ENCODE measurements at places on chromosomes 3 and 15.

DNA sequence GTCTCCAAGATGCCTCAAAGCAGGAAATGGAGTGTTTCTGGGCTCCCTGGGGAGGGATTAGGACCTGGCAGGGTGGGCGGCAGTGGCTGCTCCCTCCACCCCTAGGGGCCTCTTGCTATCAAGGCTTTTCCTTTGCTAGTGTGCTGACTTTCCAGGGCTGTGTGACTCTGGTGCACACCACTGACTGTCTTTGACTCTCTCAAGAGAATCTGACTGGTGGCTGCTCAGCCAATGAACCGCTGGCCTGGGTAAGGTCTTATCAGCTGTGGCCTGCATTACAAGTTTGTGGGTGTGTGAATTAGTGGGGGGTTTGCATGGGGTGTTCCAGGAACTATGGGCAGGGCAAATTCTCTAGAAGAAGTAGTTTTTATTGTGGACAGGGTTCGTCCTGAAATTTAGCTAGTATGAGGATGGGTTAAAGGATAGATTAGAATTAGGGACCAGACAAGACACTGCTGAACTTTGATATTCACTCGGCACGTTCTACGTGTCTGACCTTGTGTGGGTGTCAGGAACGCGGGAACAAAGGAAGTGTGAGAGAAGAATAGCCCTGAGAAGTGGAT is 29.5 kb downstream of the SIAH2 start:
- no peak for DNase-seq

- DNase-seq, result no peak
Measured at GRCh38 chr3:13072239-13072599, 1.0 kb downstream of the IQSEC1 start.

- DNase-seq, result no peak
Measured at GRCh38 chr3:71707595-71707994, 17.6 kb downstream of the EIF4E3 start.

DNA sequence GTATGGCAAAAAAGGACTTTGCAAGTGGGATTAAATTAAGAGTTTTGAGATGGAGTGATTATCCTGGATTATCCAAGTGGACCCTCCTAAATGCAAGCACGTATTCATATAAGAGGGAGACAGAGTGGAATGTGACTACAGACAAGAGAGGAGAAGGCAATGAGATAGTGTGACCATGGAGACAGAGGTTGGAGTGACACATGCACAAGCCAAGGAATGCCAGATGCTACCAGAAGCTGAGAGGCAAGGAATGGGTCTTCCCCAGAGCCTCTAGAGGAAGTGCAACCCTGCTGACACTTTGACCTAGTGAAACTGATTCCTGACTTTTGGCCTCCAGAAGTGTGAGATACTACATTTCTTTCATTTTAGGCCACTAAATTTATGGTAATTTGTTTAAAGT is 117.2 kb downstream of the UACA start:
- no peak for DNase-seq

DNA sequence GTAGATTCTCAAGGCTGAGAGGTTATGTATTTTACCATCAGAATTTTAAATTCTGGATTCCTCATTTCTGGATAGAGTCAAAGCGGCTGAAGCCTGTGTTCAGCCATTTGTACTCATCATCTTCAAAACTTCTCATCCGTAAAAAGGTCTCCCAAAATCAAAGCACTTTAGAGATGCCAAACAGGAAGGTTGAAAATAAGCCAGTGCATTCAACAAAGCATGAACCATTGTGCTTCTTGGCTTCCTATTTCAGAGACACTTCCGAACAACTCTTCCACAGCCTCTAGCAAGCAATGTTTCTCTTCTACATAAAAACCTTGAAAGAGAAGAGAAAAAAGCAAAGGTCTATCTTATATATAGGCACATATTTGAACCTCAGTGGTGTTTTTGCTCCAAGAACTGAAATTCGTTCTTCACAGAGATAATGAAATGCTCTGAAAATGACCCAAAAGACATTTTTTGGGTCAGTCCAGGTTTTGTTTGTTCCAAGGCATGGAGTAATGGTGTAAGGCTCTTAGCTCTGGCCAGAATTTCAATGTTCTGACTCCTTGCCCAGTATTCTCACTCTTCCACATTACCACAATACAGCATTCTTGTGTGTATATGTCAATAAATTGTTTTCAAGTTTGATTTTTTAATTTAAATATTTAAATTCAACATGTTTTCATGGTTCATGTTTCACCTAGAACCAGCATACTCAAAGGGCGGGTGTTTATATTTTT is 163.1 kb downstream of the STAC start:
- no peak for DNase-seq

GRCh38 chr3:187922704-187923416 is 177.6 kb upstream of the BCL6 start:
- DNase-seq, result no peak

DNA sequence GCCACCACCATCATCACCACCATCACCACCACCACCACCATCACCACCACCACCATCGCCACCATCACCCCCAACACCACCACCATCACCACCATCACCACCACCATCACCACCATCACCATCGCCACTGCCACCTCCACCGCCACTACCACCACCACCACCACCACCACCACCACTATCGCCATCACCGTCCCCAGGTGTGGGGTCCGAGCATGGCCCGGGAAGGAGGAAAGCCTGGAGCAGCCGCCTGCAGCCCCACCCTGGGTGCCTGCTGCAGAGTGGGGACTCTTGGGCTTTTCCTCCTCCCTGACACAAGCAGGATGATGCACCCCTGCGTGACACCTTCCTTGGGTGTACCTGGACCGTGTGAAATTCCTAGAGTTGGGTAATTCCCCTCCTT is 43.9 kb downstream of the MUC4 start:
- DNase-seq, result no peak

GRCh38 chr15:65981837-65982626 is 112.7 kb downstream of the RAB11A start:
- no peak for DNase-seq

GRCh38 chr15:50148362-50148963 is 29.4 kb upstream of the ATP8B4 start:
- DNase-seq, result no peak

DNA sequence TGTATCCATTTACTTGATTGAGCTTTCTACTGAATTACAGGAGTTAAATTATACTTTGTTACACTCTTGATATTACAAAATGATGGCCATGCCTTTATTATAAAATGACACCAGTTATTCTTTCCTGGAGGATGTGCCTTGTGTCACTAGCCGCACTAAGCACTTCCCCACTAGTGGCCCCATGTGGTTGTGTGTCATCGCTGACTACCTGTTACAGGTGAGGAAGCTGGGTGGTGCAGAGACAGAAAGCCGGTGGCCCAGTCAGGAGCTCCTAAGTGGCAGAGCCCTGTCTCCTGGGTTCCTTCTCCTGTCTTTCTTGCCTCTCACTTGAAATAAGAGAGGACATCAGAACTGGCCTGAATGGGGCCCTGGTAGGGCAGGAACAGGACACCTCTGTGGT is 96.8 kb downstream of the IGF1R start:
- no peak for DNase-seq

DNA sequence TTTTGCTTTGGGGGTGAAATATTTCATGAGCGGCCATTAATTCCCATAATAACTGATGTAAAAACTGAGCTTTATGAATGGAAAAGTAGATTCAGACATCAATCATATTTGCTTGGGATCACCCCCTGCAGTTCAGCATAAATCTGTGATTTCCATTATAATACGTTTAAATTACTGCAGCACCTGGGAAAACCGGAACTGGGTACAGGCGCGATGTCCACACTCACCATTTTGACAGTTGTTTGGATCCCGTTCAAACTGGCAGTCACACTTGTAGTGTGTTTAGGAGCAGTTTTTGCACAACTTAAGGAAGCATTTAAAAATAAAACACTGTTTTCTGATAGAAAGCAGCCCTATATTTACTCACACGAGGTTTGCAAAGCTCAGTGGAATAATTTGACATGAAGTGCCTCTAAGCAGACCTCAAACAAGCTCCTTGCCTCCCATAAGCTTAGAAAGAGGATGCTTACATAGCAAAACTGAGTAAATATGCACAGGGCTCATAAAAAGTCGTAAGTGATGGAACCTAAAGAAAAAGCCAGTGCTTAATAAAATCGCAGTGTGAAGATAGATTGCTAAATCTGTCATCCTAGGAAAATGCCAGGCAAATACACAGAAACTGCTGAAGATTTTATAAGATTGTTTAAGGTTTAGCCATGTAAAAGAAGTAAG is 377.6 kb downstream of the PTPRG start:
- no peak for DNase-seq

DNA sequence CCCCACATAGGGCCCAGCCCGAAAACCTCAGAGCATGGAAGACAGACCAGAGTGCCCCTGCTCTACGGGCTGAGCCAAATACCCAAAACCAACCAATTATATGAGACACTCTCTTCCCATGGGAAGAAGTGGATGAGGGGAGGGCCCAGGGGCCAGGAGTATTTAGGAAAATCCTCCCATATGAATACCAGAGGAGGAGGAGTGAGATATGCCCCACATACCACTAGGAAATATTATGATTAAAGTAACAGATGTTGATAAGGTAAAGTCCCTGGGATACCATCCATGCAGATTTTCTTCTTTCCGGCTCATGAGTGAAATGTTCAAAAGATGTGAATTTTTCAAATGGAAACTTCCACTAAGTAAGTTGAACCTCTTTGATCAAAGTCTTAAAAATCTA is 50.4 kb downstream of the MESD start:
- DNase-seq, result no peak

DNA sequence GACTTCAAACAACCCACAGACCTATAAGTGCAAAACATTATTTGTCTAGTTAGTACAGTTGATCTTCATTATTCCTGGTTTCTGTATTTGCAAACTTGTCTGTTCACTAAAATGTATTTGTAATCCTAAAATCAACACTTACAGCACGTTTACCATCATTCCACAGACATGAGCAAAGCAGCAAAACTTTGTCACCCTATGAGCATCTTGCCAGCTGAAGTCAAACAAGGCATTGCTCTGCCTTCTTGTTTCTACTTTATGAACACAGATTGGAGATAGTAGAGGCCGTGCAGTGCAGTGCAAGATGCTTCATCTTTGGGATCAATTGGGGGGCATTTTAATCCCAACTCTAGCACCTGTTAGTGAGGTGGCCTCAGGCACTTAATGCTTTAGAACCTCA is 202.1 kb downstream of the NLGN1 start:
- DNase-seq, result no peak

- DNase-seq, result no peak
Measured at GRCh38 chr15:38672814-38673670, 108.4 kb upstream of the RASGRP1 start.

GRCh38 chr3:24493746-24494617 is 668 bp downstream of the THRB start:
- no peak for DNase-seq

DNA sequence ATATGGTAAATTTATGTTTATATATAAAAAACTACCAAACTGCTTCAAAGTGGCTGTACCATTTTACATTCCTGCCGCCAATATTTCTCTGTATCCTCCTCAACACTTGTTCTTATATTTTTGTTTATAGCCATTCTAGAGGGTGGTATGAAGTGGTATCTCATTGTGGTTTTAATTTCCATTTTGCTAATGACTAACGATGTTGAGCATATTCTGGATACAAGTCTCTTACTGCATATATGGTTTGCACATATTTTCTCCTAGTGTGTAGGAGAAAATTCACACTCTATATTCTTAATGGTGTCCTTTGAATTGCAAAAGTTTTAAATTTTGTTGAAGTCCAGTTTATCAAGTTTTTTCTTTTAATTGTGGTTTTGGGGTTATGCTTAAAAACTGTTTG is 15.1 kb downstream of the NMD3 start:
- no peak for DNase-seq

- no peak for DNase-seq
Measured at GRCh38 chr15:72604794-72605193, 49.7 kb upstream of the GOLGA6B start.

DNA sequence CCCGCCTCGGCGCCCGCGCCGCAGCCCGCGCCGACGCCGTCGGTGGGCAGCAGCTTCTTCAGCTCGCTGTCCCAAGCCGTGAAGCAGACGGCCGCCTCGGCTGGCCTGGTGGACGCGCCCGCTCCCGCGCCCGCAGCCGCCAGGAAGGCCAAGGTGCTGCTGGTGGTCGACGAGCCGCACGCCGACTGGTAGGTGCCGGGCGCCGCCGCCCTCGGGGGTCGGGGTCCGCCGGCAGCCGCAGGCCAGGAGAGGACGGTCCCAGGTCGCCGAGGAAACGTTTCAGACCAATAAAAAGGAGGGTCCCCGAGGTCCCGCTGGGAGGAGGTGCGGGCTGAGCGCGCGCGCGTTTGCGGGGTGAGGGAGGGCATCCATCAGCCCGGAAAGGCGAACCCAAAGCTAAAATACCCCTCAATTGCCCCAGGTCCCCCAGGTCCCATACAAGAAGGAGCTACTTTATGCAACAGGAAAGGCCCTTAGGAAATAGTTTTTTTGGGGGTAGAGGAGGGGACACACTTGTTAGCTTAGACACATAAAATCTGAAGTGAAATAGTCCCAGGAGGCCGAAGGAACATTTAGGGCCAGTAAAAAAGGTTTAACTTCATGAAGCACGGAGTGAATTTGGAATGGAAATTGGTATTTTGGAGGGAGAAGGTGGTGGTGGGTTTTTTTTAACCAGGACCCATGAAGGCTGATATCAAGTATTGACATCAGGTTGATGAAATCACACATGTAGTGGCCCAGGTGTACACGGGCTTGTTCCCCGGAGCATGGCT is 739 bp downstream of the SYN2 start:
- DNase-seq, result no peak

GRCh38 chr3:150300388-150300787 is 107.7 kb upstream of the TSC22D2 start:
- no peak for DNase-seq

GRCh38 chr15:66462627-66463026 is 34.9 kb downstream of the SNAPC5 start:
- DNase-seq, result no peak

- no peak for DNase-seq
Measured at GRCh38 chr3:132029182-132029902, 5.5 kb downstream of the CPNE4 start.

GRCh38 chr3:79848876-79849275 is 81.1 kb upstream of the ROBO1 start:
- DNase-seq, result no peak

DNA sequence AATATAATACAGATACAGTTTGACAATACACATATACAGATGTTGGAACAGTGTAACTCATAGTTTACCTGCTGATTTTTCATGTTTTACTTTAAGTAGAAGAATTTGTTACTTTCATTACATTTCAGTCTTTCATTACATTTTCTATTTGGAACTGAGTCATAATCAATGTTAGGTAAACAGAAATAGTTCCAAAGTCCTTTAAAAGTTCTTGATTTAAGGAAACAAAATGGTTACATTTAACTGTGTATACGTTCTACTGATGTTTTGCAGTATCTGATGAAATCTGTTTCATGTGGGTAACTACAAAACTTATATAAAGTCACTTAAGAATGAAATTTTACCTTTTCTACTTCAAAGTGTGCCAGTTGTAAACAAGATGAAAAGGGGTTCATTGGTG is 721.2 kb downstream of the NAALADL2 start:
- no peak for DNase-seq

- DNase-seq, result peak; percentile 2
Measured at GRCh38 chr3:4271834-4272233, 31.3 kb upstream of the SETMAR start.

- DNase-seq, result no peak
Measured at GRCh38 chr3:141307351-141308059, 60.8 kb upstream of the ZBTB38 start.
